NCI-H2029 treated with DMSO at 0.1 percent for 48 hours (cell line): ENCODE measurements at places on chromosomes 4 and X.

DNA sequence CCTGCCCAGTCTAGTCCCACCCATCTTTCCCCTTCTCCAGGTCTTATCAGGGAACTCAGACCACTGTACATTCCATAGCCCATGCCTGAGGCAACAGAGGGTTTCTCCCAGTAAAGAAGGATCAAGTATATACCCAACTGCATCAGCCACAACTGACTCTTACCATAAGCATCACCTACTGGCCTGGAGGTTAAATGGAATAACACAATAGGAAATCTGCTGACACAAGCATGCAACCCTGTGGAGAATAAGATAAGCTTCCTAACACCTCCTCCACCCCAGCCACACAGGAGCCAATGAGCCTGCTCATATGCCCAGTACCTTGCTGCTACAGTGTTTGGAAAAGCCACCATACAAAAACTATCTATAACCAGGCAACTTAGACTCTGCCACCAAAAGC, 34.6 kb upstream of the PLK4 start:
- DNase-seq, result no peak

DNA sequence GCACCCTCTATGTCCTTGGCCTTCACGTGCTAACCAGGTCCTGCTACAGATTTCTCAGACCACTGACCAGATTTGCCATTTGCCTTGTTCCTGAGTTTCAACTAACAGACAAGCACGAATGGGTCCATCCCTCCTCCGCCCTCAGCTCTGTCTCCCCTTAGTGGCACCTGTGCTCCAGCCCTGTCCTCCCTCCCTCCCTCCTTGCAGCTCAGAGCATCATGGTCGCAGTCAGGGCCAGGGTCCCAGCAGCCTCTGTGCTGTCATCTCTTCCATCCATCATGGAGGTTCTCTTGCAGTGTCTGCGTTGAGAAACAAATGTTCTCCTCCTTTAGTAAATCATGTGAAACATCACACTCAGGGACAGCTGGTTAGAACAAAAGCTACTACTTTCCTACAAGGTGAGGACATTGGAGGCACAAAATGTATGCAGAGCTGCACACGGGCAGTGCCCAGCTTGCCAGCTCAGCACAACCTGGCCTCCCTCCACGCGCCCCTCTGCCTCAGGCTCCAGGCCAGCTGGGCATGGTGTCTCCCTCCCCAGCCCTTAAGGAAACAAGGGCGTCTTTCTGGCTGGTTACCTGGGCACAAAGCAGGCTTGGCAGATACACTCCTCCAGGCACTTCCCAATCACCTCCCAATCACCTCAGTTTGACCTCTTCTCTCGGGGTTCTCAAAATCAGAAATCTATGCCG, 79.5 kb upstream of the ATP6AP2 start:
- DNase-seq, result no peak

- no peak for DNase-seq
Measured at GRCh38 chr4:155735496-155735895, 23.3 kb upstream of the GUCY1B1 start.

GRCh38 chrX:54423161-54423888, 16.9 kb upstream of the TSR2 start:
- DNase-seq, result no peak

DNA sequence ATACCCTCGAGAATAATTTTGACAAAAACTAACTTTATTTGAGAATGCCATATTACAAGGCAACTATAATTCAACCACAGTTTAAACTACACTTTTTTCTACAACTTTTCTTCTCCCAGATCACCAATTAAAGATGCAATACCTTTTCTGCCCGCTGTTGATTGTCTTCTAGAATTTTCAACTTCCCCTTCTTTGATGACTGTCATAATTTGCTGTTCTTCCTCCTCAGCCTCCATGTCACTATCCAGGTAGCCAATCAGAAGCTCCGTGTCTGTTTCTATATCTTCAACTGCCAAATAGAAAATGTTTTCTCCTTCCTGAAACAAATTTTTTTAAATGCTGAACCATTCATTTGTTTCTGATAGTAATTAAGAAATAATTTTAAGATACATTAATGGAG, 101.5 kb downstream of the PRDM5 start:
- no peak for DNase-seq

GRCh38 chr4:102647117-102647516, 113.7 kb downstream of the MANBA start:
- no peak for DNase-seq

DNA sequence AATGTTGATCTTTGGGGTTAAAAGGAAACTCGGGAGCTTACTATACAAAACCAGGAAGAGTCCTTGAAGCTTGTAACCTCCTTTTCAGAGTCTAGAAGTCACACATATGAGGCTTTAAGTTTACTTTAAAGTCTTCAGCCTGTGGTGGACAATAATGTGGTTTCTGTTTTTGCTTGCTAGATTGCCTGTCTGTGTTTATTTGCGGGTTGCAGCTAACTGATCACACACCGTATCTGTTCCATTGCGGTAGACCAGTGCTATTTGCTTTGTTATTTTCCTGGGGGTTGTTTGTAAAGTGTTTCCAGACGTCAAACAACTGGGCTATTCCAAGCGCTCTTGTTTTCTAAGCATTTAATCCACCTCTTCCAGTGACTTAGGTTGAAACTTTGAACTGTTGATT, 143.0 kb upstream of the GYPA start:
- no peak for DNase-seq

GRCh38 chr4:84870398-84871163, 95.9 kb downstream of the WDFY3 start:
- DNase-seq, result no peak

GRCh38 chr4:6746721-6747293, 30.8 kb downstream of the BLOC1S4 start:
- DNase-seq, result peak; percentile 95

DNA sequence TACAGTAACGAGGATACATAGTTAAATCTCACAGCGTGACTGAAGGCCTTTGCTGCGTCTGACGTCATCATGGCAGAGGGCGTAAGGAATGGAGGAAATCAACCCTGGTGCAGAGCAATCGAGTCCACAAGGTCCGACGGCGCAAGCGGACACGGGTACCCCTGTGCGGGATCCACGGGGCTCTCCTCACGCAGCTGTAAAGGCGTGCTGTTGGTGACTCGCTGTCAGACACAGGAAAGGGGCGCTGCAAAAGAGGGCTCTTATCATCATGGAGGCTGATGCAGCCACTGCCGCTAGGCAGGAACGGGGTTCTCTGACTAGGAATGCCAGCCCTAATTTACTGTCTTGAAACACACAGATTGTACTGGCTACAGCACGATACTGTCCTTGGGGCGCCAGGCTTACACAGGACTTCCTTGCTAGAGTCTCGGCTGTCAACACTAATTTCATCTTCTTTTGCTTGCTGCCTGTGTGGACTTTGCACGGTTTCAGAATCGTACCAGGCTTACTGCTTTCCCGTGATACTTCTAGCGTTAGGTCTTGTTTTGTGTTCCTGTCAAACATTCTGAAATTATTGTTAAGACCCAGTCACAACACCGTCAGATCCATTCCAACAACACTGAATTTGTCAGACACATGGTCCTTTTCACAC, 13.6 kb downstream of the RNF212 start:
- no peak for DNase-seq

DNA sequence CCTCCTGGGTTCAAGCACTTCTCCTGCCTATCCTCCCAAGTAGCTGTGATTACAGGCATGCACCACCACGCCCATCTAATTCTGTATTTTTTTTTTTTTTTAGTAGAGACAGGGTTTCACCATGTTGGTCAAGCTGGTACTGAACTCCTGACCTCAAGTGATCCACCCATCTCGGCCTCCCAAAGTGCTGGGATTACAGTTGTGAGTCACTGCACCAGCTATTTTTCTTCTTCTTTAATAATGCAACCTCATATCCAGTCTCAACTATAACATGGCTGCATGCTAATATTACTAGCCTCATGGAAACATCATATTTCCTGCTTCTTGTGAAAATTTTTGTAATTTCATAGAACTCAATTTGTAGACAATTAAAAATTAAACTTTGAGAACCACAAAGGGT, 706.5 kb downstream of the KCTD8 start:
- no peak for DNase-seq

- no peak for DNase-seq
Measured at GRCh38 chr4:80196922-80197573, at the start of gene PRDM8. Gene PRDM8, plus strand, starts transcription at chr4:80197503. Its CDS starts 2,578 bp downstream, at chr4:80200081.

- peak; percentile 3 for DNase-seq
Measured at GRCh38 chrX:53281321-53281822, at the start of gene IQSEC2. Gene IQSEC2, minus strand, starts transcription at chrX:53281584.

DNA sequence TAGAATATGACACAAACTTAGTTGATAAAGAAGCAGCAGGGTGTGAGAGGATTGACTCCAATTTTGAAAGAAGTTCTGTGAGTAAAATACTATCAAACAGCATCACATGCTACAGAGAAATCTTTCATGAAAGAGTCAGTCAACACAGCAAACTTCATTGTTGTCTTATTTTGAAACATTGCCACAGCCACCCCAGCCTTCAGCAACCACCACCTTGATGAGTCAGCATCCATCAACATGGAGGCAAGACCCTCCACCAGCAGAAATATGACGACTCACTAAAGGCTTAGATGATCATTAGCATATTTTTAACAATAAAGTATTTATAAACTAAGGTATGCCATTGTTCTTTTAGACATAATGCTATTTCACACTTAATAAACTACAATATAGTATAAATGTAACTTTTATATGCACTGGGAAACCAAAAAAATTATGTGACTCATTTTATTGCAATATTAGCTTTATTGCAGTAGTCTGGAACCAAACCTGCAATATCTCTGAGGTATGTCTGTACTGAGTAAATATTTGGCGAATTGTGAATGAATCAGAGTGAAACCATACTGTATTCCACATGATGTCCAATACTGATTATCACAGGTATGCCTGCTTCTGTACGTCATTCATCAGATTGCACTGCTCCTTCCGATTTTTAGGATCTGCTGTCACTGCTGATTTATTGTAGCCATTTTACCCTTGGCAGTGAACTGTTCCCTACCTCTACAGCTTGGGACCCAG, 11.6 kb downstream of the FRMPD4 start:
- no peak for DNase-seq

- DNase-seq, result peak; percentile 31
Measured at GRCh38 chrX:103628386-103629317, at the start of gene TCEAL1. Gene TCEAL1, plus strand, starts transcription at chrX:103628975. Its CDS starts 942 bp downstream, at chrX:103629917.
